ENCODE measurements at places on chromosomes 16 and 17.

DNA sequence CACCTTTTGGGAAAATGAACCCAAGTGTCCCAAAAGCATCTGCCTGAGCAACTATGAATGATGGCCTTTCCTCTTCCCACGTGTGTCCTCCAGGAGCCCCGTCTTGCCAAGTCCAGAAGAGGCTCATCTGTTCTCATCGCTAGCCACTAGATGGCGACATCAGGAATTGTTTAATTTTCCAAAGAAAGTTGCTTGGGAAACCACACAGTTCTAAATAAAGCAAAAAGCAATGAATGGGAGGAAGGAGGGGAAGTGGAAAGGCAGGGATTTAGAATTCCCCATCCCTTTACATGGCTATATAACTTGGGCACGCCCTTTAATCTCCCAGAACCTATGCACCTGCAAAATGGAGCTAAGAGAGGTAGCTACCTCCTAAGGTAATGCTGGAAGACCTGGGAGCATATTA is 9.0 kb upstream of the CDH5 start:
- peak; percentile 36 for DNase-seq

DNA sequence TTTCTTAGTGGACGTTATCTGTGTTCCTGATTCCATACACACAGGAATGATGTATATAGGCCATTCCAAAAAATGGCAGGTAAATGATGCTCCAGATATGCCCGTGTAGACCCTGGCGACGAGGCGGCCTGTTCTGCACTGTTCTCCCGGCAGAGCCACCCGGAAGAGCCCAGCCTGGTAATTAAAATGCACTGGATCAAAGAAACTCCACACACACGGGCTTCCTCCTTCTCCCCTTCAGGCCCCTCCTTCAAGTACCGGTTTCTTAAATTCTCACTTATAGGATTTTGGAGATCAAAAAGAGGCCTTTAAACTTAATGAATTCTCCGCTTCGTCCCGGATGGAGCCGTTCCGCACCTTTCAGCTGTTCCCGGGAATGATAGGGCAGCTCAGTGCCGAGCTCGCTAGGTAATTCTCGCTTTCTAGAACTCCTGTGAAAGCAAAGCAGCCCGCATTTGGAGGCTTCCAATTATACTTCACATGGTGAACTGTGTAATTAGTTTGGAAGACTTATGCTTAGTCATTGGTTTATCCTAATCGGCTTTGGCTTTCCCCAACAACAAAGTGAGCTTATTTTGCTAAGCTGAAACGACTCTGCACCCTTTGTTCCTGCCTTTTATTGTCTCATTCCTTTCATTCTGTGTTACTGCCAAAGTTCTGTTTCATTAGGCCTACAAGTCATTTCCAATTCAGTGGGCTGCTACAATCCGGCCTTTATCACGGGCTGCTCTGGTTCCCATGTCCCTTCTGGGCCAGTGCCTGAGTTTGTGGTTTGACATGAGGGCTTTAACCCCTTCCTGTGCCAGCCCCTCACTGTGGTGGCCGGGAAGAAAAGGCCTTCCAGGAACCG is 150.0 kb downstream of the MSI2 start:
- no peak for DNase-seq

- no peak for DNase-seq
These were observed 24.8 kb upstream of the SIAH1 start for GRCh38 chr16:48409839-48410632.

GRCh38 chr17:44781551-44782325 is 22.9 kb downstream of the ADAM11 start:
- DNase-seq, result no peak

- no peak for DNase-seq
These were observed 3.0 kb upstream of the CDH15 start for GRCh38 chr16:89168381-89169189.

- DNase-seq, result peak; percentile 81
These were observed 14.1 kb downstream of the C17orf67 start for GRCh38 chr17:56819431-56820145.

GRCh38 chr16:64094181-64094965 is 1027.5 kb downstream of the CDH11 start:
- no peak for DNase-seq

GRCh38 chr17:35791681-35792350 is 3.6 kb downstream of the MMP28 start:
- DNase-seq, result no peak

DNA sequence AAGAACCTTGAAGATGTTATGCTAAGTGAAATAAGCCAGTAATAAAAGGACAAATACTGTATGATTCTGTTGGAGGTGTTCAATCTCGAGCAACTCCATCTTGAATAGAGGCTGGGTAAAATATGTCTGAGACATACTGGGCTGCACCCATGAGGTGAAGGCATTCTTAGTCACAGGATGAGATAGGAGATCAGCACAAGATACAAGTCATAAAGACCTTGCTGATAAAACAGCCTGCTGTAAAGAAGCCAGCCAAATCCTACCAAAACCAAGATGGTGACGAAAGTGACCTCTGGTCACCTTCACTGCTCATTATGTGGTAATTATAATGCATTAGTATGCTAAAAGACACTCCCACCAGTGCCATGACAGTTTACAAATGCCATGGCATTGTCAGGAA is 98.1 kb downstream of the RGS9 start:
- DNase-seq, result no peak

DNA sequence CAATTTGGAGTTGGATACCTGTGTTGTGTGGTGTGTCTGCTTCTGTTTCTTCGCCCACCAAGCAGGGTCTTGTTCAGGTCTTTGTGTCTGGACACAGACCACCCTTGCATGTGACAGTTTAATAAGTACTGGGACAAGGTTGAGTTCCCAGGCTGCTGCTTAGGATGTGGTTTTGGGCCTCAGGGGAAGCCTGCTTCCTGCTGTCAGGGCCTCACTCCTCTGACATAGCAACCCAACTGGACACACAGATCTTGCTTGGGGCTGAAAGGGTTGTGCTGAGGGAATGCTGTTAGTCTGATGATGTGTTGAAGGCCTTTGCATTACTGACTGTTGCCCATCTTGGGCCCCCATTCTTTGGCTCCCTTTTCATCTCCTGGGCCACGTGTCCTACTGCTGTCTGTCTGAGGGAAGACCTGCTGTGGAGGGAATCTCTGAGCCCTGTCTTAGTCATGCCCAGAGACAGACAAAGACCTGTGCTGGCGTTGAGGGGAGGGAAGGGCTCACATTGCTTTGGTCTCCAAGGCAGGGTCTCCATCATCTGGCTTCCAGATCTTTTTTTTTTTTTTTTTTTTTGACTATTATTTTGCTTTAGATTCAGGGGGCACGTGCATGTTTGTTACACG is 4.7 kb upstream of the TGFB1I1 start:
- DNase-seq, result no peak

- DNase-seq, result no peak
These were observed 1.9 kb downstream of the TAX1BP3 start for GRCh38 chr17:3666516-3666915.

GRCh38 chr17:44688675-44689476 is 700 bp downstream of the CCDC43 start:
- no peak for DNase-seq

- no peak for DNase-seq
These were observed 60.7 kb upstream of the METRNL start for GRCh38 chr17:83018658-83019193.

DNA sequence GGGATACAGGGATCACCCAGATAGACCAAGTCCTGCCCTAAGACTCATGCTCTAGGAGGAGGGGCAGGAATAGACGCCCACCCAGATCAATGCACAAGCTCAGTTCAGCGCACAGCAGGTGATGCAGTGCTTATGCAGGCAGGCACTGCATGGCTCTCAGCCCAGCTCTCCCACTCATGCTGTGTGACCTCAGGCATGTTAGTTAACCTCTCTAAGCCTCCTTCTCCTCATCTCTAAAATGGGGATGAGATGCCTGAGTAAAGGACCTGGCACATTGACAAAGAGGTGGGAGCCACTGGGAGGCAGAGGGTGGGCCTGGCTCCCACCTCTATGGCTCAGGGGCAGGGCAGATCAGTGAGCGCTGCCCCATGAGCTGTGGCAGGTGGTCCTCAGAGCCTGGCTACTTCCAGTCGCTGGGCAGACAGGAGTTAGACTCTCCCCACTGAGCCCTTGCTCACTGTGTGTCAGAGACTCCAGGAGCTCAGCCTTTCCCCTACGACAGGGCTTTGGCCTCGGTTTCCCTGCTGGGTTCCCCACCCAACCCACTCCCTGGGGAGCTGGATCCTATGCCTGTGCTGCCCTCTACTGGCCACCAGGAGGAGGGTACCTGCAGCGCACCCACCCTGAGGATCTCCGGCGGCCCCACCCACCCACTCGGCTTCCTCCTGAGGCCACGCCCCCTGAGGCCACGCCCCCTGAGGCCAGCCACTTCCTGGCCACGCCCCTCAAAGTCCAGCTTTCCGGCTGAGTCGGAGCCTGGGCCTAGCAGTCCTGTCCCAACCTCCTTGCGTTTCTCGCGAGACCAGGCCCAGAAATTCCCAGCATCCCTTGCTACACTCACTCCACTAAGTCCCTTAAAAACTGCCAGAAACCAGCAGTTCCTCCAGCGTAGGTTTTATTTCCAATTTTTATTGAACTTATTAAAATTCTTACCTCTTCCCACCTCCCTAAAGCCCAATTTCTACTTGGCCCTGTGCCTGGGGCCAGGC is 196.1 kb downstream of the GSG1L start:
- DNase-seq, result peak; percentile 47

DNA sequence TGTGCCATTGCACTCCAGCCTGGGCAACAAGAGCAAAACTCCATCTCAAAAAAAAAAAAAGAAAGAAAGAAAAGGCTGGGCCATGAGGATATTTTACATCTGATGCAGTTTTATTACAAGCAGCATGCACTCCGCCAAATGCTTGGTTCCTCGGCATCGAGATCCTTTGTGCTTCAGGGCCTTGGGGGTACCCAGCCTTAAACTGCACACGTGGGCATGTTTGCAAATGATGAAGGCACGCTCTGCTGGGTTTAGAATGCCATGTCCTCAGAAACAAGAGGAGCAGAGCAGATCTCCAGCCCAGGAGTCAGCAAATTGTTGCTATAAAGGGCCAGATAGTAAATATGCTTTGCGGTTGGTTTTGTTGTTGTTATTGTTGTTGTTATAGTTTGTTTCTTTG is 153.2 kb downstream of the KATNIP start:
- DNase-seq, result no peak

GRCh38 chr16:3051009-3051408 is 4.6 kb downstream of the MMP25 start:
- DNase-seq, result no peak

DNA sequence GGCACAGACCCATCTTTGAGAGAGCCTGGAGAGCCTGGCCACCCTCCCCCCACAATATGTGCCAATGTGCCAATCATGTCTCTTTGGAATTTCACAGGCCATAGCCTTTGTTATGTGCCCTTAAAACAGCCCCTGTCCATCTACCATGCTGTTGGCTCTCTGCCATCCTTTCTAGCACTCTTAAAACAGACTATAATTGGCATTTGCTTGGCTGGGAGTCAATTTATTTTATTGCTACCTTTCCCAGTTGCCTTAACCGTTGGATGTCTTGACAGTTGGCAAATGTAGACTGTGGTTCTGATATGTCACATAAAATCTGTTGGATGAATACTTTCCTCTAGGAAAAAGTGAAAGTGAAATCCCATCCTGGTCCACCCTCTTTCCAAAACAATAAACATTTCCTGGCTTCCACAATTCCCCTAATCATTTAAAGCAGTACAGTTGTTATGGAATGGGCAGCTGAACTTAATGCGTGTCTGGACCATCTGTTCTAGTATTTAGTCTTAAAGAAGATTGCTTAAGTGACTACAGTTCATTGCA is 394.0 kb downstream of the KCNJ2 start:
- no peak for DNase-seq

GRCh38 chr17:75288770-75289114 is 491 bp downstream of the SLC25A19 start:
- DNase-seq, result peak; percentile 56

DNA sequence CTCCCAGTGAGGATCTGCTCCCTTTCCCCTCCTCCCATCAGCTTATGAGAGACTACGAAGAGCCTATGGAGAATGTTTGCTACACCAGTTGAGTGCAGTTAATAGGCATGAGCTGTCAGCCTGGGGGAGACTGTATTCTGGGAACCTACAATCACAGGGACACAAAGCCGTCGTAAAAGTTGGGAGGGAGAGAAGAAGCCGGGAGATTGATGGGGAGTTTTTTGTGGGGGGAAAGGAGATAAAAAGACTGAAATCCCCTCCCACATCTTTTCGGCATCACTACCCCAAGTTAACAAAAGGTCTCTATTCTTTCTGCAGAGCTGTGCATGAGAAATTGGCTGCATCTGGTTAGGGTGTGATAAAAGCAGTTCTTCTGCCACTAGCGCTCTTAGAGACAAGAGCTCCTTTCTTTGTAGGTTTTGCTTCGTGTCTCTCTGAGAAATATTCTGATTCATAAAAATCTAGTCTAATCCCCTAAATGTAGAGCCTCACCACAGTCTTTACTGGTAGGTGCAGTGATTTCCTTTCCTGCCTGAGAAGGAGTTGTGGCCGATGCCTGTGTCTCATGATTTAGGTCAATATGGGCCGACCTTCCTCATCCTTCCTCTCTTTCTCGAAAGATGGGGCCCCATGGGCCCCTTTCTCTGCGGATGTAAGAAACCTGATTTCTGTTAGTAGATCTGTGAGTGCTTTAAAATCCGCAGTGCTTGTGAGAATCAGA is 77.4 kb downstream of the BPTF start:
- DNase-seq, result no peak

DNA sequence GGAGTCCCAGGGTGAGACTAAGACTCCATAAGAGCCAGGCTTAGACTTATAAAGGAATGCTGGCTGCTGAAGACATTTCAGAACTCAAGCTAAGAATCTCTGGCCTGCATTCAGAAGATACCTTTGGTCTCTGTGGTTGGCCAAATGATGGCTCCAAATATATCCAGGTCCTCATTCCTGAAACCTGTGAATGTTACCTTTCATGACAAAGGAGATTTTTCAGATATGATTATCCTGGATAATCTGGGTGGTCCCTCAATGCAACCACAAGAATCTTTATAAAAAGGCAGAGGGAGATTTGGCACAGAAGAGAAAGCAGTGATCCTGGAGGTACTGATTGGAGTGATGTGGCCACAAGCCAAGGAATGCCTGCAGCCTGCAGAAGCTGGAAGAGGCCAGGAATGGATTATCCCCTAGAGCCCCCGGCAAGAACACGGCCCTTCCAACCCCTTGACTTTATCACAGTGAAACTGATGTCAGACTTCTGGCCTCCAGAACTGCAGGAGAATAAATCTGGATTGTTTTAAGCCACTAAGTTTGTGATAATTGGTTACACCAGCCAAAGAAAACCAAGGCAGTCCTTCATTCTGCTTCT is 253.3 kb downstream of the SLC39A11 start:
- no peak for DNase-seq

GRCh38 chr16:10751291-10751697 is 7.7 kb downstream of the NUBP1 start:
- DNase-seq, result no peak

- no peak for DNase-seq
These were observed 38.3 kb upstream of the HSBP1 start for GRCh38 chr16:83769397-83770008.

- no peak for DNase-seq
These were observed 56.4 kb downstream of the ABR start for GRCh38 chr17:1123393-1123831.

Data from stimulated activated CD4-positive, alpha-beta T cell treated with anti-CD3 and anti-CD28 coated beads, Interleukin-4, amount 100 ng/mL, for 24 hours (primary cell).